ENCODE measurements at places on chromosomes 1 and 21. TPM values are rescaled to one million over a fixed set of nuclear protein-coding genes. Genes with fewer than 3 reads are reported as not detected.

- no peak for DNase-seq
Measured at GRCh38 chr21:44991538-44992483, 52.0 kb downstream of the SLX9 start.

- no peak for DNase-seq
Measured at GRCh38 chr1:240719953-240720700, 108.2 kb upstream of the GREM2 start.

EFNA3 gene
- 1.8 TPM for total RNA-seq

NUCKS1 gene
- total RNA-seq = 67.0 TPM

S100A8 gene
- 50.4 TPM for total RNA-seq

ZYG11A gene
- total RNA-seq = not detected

NECTIN4 gene
- total RNA-seq = not detected

GRCh38 chr1:163596541-163597258, 274.9 kb downstream of the NUF2 start:
- DNase-seq = no peak

Measured in omental fat pad (tissue), 4 donors.